ENCODE measurements at places on chromosomes 6 and 20. TPM values are rescaled to one million over a fixed set of nuclear protein-coding genes. Genes with fewer than 3 reads are reported as not detected.

Gene PABPC1L
- total RNA-seq = 1.4 TPM

Gene LST1
- not detected for total RNA-seq

Gene DPPA5
- total RNA-seq = not detected

Gene TFAP2C
- 7.2 TPM for total RNA-seq

Gene PDYN
- total RNA-seq = not detected

Gene GNMT
- not detected for total RNA-seq

Gene CALHM5
- total RNA-seq = 8.7 TPM

Gene DSP
- 0.02 TPM for total RNA-seq

Gene GABRR2
- total RNA-seq = not detected

Gene NMBR
- total RNA-seq = not detected

Gene EYS
- 0.17 TPM for total RNA-seq

Gene CAGE1
- not detected for total RNA-seq

Gene LBP
- total RNA-seq = 0.06 TPM

Gene TFAP2D
- 0.14 TPM for total RNA-seq

Gene ISM1
- total RNA-seq = 0.47 TPM

Gene POPDC3
- 42.4 TPM for total RNA-seq

Gene NEURL2
- total RNA-seq = 1.8 TPM

Gene PLN
- 0.60 TPM for total RNA-seq

Gene TP53TG5
- total RNA-seq = not detected

Gene PHF20
- total RNA-seq = 15.0 TPM

Gene CENPW
- total RNA-seq = 21.8 TPM

Gene ZNF165
- total RNA-seq = 1.2 TPM

Gene BAK1
- 16.3 TPM for total RNA-seq

Gene PRL
- total RNA-seq = not detected

Gene HM13
- total RNA-seq = 109 TPM

Gene RSPO3
- not detected for total RNA-seq

Gene ASF1A
- 36.7 TPM for total RNA-seq

Gene BCKDHB
- total RNA-seq = 3.8 TPM

Gene MYL9
- total RNA-seq = not detected

Gene NFATC2
- total RNA-seq = 0.23 TPM

Gene OTOR
- total RNA-seq = not detected

Gene FOXQ1
- total RNA-seq = 0.52 TPM

Gene BANF2
- not detected for total RNA-seq

Gene SAMHD1
- 23.9 TPM for total RNA-seq

Gene TREML2
- 0.10 TPM for total RNA-seq

Gene LRRN4
- not detected for total RNA-seq

Gene SYCP2
- total RNA-seq = 0.23 TPM

Gene ARID1B
- total RNA-seq = 5.6 TPM

Gene LKAAEAR1
- not detected for total RNA-seq

Gene CLDN20
- total RNA-seq = not detected

Gene ADGB
- not detected for total RNA-seq

Gene AK9
- total RNA-seq = 1.3 TPM

Gene EZR
- 29.3 TPM for total RNA-seq

Gene NT5E
- total RNA-seq = 0.08 TPM

Gene SIRPB2
- total RNA-seq = not detected

Gene FAM83C
- total RNA-seq = not detected

Gene SEC63
- 6.6 TPM for total RNA-seq

Gene OR14J1
- not detected for total RNA-seq

Gene HLA-DOB
- total RNA-seq = not detected

All from H4 (cell line).